ENCODE measurements at places on chromosomes 12 and 14. TPM values are rescaled to one million over a fixed set of nuclear protein-coding genes. Genes with fewer than 3 reads are reported as not detected.

Gene PRMT5
- polyA plus RNA-seq: 217 TPM

Gene ANHX
- polyA plus RNA-seq: not detected

Gene SMAGP
- polyA plus RNA-seq: 47.6 TPM

Gene PPP1R1A
- polyA plus RNA-seq: not detected

Gene KLRG1
- 0.40 TPM for polyA plus RNA-seq

Gene SLC35E3
- polyA plus RNA-seq: 7.8 TPM

Gene SERPINA9
- 0.08 TPM for polyA plus RNA-seq

GRCh38 chr14:33534632-33535031 is 416.2 kb downstream of the EGLN3 start:
- peak; percentile 23 for DNase-seq

DNA sequence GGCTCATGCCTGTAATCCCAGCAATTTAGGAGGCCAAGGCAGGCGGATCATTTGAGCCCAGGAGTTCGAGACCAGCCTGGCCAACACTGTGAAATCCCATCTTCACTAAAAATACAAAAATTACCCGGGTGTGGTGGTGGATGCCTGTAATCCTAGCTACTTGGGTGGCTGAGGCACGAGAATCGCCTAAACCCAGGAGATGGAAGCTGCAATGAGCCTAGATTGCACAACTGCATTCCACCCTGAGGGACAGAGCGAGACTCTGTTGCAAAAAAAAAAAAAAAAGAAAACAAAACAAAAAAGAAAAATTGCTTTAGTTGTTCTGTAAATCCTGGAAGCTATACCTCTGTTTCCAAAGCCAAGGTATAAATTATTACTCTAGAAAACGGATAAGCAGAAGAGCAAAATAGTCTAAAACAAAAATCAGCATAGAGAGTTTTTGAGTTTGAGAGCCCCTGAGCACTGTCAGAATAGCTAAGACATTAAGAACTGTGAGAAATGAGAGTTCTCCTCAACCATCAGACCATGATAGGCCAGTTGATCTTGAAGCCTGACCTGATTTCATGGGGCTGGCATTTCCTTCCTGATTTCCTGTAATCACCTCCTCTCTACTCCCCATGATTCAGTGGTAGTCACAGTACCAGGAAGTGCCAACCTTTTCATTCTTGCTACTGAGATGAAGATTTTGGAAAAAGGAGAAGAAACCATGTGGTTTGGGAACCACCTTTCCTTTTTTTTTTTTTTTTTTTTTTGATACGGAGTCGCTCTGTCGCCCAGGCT is 31.7 kb downstream of the ATP2A2 start:
- peak; percentile 75 for DNase-seq

DNA sequence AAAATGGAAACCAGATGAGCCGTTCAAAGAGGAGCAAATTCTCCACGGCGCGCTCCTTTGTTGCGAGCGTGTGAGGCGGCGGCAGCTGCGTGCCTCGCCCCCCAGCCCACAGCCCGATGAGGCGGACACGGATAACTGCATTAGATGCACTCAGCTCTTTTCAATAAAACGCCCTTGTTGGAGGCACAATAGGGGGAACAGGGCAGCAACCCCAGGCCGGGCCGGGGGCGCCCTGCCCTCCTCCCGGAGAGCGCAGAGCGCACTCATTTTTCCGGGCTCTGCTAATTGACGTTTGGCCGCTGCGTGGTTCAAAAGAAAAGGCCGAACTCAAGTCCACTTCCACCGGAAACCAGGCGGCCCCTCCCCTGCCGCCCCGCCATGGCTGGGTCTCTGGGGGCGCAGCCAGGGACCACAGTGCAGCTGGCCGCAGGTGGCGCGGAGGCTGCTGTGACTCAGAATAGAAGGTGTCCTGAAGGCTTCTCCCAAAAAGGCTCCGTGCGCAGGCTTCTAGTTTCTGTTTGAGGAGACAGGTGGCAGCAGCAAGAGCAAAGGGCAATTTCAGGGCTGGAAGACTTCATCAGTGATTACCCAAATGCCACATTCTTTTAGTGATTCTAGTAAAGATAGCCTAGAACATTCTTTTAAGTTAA is 29.0 kb upstream of the SMOC1 start:
- DNase-seq: no peak

DNA sequence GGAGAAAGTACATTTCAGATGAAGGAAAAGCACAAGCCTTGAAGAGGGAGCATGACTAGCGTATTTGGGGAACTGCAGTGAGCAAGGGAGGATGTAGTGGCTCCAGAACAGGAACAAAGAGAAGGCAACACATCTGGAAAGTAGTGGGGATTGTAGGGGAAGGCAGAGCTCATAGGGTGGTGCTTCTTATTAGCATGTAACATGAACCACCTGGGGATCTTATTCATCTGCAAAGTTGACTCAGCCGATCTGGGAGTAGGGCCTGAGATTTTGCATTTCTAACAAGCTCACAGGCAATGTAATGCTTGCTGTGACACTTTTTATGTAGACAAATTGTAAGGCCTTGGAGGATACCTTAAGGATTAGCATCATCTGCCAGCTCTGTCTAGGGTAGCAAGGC is 447.3 kb downstream of the NELL2 start:
- no peak for DNase-seq

- DNase-seq: no peak
These were observed 224.3 kb downstream of the GXYLT1 start for GRCh38 chr12:41920355-41920754.

Data from mammary epithelial cell (primary cell).